Activated naive CD8-positive, alpha-beta T cell treated with anti-CD3 and anti-CD28 coated beads, Interleukin-2, amount 10 ng/mL, durations not matched to agents 7 days and 5 days (primary cell): ENCODE measurements at places on chromosomes 4 and X.

GRCh38 chr4:187478292-187479140, 517.1 kb upstream of the ZFP42 start:
- no peaks in the 10 kb centered on the region for H3K27me3 ChIP-seq
- no peak for DNase-seq
- no peaks in the 10 kb centered on the region for H3K4me1 ChIP-seq
- H3K36me3 ChIP-seq = no peaks in the 10 kb centered on the region

DNA sequence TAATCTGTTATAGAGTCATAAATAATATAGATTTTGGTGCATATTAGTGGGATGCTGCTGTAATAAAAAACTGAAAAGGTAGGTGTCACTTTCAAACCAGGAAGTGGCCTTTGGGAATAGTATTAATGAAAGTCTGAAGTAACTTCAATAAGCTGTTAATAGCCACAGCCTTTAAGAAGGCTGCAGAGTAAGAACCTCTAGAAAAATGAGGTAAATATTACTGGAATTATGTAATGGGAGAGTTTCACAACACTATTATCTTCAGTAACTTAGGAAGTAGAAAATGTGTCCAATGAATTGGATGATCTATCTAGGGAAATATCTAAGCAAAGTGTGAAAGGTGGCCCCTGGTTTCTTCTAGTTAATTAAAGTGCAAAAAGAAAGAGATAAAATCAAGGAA, 104.7 kb downstream of the NCAPG start:
- DNase-seq = no peak
- no peaks in the 10 kb centered on the region for H3K4me1 ChIP-seq
- no peak overlapping the region for H3K4me3 ChIP-seq
- no peaks in the 10 kb centered on the region for H3K27me3 ChIP-seq
- peaks cover 22% of the 10 kb centered on the region for H3K36me3 ChIP-seq

- H3K27me3 ChIP-seq = peaks cover 2% of the 10 kb centered on the region
- no peak for DNase-seq
- no peaks in the 10 kb centered on the region for H3K36me3 ChIP-seq
- H3K4me1 ChIP-seq = no peaks in the 10 kb centered on the region
These were observed 79.9 kb upstream of the PCDH18 start for GRCh38 chr4:137611998-137612700.

DNA sequence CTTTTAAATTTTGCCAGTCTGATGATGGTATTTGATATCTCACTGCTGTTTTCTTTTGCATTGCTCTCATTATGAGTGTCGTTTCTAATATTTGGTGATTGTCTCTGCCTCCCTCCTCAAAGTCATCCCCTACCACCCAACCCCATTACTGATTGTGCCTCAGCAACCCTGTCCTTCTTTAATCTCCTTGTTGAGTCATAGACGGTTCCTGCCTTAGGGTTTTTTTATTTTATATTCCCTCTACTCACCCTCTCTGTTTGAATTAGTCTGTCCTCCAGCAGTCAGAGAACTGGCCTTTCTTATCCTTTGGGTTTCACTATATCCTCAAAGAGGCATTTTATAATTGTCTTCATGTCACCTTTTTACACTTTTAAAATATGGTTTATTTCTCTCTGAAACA, 409.3 kb upstream of the CPEB2 start:
- H3K27ac ChIP-seq = no peak overlapping the region
- H3K27me3 ChIP-seq = no peaks in the 10 kb centered on the region
- no peaks in the 10 kb centered on the region for H3K36me3 ChIP-seq
- no peaks in the 10 kb centered on the region for H3K4me1 ChIP-seq

DNA sequence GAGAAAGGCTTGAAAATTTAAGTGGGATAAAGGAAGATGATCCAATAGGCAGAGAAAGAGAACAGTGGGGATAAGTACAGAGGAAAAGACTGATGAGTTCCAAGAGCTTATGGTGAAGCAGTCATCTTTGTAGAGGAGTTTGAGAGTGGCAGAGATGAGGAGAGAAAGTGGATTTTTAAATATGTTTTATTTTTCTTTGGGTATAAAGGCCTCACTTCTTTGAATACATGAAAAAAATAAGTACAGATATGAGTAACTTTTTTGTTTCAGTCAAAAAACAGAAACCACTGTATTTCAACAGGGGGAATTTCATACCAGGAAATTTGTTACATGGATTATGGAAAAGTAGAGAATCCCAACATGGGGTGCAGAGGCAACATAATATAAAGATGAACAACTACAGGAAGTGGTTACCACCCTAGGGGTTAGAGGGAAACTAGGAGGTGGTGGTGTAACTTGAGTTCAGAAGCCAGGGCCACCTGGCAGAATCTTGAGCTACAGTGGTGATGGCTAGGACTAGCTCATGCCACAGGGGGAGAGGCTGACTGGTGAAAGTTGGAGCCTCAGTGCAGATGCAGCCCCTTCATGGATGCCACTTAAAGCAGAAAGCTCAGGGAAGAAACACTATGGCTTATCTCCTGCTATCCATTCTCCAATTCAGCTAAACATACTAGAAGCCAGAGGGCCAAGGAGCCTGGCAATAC, 3.4 kb upstream of the CYBB start:
- peak overlapping the region; percentile 74 for H3K27ac ChIP-seq
- no peak for DNase-seq
- peaks cover 1% of the 10 kb centered on the region for H3K36me3 ChIP-seq
- H3K4me3 ChIP-seq = peak overlapping the region; percentile 30
- H3K27me3 ChIP-seq = no peaks in the 10 kb centered on the region

DNA sequence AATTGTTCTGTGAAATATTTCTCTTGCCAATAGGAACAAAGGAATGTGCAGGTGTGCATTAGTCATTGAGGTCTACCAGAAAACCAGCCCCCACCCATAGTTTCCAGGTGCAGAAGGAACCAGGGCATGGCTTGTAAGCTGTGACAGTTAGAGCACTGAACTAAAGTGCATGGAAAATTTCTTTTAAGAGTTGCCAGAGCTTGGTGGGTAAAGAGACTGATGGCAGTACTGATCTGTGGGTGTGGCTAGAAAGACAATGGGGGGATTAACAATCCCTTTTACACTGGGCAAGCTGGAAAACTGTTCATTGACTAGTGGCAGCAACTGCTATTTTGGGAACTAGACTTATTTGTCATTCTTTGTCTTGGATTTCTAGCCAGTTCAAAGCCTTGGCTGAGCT, 326.9 kb downstream of the PCDH19 start:
- H3K4me1 ChIP-seq = no peaks in the 10 kb centered on the region
- no peak overlapping the region for H3K27ac ChIP-seq
- no peaks in the 10 kb centered on the region for H3K27me3 ChIP-seq

DNA sequence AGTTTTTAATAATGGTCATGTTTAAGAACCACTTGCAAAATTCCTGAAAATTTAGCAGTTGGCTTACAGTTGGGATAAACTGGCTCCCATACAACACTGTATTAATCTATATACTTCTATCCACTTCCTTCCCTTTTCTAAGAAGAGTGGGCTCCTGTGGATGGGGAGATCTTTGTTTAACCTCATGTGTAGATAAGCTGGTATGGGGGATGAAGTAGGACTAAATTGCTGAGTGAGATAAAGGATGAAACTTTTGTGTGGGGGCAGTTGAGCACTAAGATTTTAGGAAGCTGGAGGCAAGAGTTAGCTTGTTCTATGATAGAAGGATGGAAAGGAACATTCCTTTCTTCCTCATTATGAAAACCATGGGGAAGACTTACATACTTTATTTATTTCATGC, 54.6 kb upstream of the ATP8A1 start:
- H3K4me3 ChIP-seq = no peak overlapping the region
- DNase-seq = no peak
- H3K27ac ChIP-seq = no peak overlapping the region
- H3K27me3 ChIP-seq = peaks cover 3% of the 10 kb centered on the region
